ENCODE measurements at places on chromosomes 4 and X. TPM values are rescaled to one million over a fixed set of nuclear protein-coding genes. Genes with fewer than 3 reads are reported as not detected.

The PPP1R2C gene
- total RNA-seq: not detected

- DNase-seq: no peak
Measured at GRCh38 chrX:49220100-49220499, 13.0 kb downstream of the CACNA1F start.

DNA sequence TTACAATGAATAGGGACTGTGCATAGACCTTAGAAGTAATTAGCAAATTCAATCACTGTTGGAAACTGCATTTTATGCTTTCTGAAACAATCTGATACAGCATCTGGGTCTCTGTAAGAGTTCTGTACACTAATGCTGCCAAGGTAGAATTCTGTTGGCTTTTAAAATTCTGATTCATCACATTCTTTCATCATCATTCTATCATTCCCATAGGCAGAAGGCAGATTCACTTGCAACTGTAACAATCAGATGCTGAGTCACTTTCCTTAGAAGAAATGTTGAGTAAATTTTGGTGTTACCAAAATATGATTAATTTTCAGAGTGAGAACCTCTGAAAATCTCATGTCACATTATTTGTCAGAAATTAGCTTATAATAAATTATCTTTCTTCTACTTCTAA lies 267.2 kb downstream of the MAPK10 start:
- peak; percentile 84 for DNase-seq

DNA sequence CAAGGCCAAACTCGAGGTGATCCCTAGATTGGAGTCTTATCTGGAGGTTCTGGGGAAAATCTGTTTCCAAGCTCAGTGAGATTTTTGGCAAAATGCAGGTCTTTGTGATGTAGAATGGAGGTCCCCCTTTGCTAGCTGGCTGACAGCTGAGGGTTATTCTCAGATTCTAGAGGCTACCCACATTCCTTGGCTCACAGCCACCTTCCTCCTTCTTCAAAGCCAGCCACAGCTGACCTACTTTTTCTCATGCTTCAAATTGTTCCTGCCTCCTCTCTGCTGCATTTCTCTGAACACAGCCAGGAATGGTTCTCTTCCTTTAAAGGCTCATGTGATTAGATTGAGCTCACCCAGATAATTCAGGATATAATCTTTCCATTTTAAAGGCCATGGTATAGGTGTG lies 86.9 kb downstream of the VCX3A start:
- DNase-seq: no peak

DNA sequence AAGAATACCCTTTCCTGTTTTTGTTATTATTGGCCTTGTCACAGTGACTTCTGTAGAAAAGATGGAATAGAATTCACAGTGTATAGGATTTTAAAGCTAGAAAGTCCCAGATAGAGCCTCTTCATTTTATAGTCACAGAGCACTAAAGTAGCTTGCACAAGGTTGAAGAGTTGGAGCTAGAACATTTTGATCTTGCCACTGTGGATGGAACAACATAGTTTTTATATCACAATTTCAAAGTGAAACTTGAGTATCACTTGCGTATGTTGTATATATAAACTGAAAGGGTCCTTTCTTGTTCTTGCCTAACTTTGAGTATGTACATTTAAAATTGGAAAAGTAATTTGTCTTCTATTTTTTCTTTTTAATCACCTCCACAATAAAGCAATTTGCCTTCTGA lies 2.7 kb downstream of the USO1 start:
- DNase-seq: no peak

- peak; percentile 50 for DNase-seq
Measured at GRCh38 chr4:48112017-48112667, 21.9 kb downstream of the TXK start.

DNA sequence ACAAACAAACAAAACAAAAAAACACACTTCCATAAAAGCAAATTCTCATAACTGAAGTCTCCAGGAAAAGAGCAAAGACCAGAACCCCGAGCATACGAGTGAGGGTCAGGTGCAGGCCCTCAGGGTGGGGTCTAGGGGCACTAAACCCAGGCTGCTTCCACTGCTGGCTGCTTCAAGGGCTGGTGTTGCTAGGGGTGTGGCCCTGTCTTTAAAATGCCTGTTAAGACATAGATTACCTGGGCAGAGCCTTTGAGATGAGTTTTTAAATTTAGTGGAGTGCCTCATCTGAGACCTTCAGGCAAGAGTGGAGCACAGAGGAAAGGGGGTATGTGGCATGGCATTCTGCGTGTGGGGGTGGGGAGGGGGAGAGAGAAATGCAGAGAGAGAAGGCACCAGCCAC lies 87.0 kb downstream of the FHDC1 start:
- DNase-seq: no peak

DNA sequence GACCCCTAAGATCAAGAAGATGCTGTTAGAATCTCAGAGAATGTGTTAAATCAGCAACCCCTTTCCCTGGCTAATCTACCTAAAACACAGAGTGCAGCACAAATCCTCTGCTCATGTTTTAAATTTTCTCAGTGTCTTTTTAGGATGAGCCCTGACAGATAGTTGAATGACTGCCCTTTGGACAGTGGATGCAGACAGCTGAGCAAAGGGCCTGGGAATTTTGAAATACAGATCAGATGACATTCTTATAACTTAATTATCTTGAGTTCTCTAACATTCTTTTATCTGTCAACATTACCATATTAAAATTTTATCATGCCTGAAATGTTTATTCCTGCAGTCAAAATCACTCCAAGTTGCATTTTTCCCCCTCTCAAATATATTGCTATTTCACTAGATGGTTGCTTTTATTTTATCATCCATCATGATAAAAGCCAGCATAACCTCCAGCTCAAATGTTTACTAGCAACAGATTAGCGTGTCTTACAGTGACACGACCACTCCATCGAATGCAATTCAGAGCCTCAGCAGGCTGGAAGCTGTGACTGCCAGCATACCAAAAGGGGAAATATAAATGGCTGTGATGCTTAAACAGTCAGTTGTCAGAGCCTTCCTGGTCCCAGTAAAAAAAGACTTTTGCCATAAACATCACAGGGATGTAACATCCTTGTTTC lies 22.8 kb upstream of the ARHGAP24 start:
- peak; percentile 27 for DNase-seq

- DNase-seq: peak; percentile 41
Measured at GRCh38 chr4:140136509-140136908, 17.5 kb downstream of the MAML3 start.

The HSFX1 gene
- total RNA-seq: not detected

GRCh38 chrX:130851569-130851968 lies 51.4 kb downstream of the ENOX2 start:
- no peak for DNase-seq

DNA sequence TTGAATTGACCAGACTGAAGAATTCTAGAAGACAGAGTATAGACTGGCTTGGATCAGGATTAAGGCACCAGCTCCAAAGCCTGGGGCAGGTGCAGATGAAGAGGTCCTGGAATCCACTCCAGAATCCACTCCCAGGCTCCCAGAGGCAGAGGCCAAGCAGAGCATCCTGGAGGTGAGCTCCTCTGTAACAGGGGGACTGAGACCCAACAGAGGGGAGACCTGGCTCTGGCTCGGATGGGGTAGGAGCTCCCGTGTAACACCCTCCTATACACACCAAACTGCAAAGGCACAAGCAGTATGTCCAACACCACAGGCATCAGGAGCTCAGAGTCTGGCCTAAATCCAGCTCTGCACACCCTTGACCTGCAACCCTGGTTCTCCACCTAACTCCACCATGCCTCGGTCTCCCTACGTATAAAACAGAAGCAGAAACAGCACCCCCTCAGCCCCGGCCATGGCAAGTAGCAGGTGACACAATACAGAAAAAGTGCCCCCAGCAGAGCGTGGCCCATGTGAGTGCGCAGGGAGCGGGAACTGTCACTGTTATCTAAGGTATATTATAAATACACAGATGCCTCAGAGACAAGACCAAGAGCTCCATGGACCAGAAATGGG lies 14.9 kb downstream of the RNF212 start:
- no peak for DNase-seq

DNA sequence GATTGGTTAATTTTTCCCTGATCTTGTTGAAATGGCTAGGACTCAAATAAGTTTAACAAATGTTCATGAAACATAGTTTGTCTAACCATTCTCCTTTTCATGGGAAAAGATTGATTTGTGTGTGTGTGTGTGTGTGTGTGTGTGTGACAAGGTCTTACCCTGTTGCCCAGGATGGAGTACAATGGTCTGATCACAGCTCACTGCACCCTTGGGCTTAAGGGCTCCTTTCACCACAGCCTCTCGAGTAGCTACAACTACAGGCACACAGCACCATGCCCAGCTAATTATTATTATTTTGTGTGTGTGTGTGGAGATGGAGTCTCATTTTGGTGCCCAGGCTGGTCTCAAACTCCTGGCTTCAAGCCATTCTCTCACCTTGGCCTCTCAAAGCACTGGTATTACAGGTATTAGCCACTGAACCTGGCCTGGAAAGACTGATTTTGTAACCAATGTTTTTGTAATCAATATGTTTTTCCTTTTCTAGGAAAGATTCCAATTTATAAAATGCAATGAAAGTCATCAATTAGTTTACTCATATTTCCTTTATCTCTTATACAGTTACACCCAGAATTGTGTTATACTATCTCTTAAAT lies 139.3 kb downstream of the CPE start:
- DNase-seq: no peak

DNA sequence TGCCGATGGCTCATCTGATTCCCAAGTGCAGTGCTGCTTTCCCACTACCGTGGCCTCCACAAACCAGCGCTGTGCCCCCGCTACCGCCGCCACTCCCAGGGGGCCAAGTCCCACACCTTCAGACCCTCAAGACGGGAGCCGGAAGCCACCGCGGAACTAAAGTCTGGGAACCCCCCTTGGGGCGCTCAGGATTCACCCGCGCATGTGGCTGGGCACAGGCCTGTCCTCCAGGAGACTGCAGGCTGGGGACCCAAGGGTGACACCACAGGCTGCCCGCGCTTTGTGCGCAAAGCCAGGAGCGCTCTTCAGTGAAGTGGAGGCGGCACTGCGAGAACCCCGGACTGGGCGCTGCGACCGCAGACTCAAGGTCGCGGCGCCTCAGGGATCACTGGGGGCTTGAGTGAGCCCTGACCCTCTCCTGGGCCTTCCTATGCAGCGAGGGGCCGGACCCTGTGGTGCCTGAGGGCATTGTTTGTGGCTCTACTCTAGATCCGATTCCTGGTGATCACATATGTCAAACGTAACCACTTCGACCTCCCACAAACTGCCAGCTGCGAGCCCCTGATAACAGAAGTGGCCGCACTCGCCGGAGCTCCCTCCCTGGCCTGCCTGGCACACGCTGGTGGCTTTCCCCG lies 20.4 kb upstream of the TBC1D14 start:
- DNase-seq: no peak
